ENCODE measurements at places on chromosomes 1 and 21.
A peak's percentile ranks its signal among the peaks of the same experiment; 100 is the strongest.

DNA sequence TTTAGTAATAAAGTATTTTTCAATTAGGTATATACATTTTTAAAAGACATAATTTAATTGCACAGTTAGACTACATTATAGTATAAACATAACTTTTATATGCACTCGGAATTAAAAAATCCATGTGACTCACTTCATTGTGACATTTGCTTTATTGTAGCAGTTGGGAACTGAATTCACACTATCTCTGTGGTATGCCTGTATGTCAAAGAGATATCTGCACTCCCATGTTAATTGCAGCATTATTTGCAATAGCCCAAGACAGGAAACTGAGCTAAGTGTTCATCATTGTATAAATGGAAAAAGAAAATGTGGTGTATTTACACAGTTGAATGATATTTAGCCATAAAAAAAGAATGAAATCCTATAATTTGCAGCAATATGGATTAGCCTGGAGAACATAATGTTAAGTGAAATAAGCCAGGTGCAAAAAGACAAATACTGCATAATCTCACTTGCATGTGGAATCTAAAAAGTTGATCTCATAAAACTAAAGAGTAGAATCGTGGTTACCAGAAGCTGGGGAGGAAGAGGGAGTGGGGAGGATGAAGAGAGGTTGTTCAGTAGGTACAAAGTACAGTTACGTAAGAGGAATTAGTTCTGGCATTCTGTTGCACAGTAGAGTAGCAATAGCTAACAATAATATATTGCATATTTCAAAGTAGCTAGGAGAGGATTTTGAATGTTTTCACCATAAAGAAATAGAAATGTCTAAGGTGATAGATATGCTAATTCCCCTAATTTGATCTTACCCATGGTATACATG lies 64.8 kb downstream of the DPT start:
- no peak for DNase-seq

- DNase-seq, result no peak
Measured at GRCh38 chr1:24727501-24728216, 17.6 kb upstream of the CLIC4 start.

DNA sequence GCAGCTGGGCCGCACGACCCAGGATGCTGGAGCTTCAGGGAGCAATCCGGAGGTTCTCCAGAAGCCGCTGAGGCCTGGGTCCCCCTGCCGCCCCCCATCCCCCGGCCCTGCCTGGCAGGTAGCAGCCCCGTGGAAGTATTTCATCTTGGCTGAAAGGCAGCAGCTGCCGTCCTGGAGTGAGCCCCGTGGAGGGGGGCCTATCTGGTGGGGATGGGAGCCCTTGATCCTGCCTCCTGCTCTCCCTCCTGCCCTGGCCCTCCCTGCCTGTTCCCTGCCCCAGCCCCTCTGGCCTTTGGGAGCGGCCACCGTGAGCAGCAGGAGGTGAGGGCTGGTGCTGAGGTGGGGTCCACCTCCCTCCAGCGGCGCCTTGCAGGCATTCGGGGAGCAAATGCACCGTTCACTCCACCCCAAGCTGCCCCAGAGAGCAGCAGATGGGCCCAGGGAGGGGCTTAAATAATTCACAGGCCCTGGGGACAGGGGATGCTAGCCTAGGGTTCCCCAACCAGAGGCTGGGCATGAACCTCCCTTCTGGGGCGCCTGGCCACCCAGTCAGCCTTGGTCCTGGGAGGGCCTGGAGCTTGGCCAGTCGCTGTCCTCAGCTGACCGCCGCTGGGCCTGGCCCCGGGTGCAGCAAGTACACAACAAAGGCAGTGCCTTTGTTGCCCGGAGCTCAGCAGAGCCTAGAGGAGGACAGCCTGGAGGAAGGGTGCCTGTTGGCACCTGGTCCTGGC lies 23.7 kb upstream of the PLCH2 start:
- DNase-seq, result peak; percentile 72

DNA sequence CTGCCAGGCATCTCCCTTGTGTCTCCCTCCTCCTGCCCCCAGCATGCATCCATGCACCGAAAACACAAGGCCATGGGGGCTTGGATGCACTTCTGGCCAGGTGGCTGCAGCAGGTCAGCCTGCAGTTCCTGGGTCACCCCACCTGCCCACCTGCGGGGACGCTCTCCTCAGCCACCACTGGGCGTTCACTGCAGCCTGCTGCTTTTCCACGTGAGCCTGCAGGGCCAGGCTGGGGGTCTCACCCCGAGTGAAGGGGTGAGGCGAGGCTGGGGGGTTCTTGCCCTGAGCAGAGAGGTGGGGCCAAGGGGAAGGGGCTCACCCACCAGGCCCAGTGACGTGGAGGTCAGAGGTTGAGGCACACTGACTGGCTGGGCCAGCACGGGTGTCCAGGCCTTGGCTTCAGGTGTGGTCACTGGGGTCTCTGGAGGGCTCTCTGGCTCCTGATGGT lies 64.6 kb downstream of the WNT9A start:
- DNase-seq, result no peak

GRCh38 chr1:221172841-221173240 lies 293.6 kb downstream of the HLX start:
- no peak for DNase-seq

- DNase-seq, result no peak
Measured at GRCh38 chr1:117825414-117825813, 104.0 kb downstream of the GDAP2 start.

- DNase-seq, result no peak
Measured at GRCh38 chr1:67816095-67816475, 17.2 kb downstream of the GNG12 start.

DNA sequence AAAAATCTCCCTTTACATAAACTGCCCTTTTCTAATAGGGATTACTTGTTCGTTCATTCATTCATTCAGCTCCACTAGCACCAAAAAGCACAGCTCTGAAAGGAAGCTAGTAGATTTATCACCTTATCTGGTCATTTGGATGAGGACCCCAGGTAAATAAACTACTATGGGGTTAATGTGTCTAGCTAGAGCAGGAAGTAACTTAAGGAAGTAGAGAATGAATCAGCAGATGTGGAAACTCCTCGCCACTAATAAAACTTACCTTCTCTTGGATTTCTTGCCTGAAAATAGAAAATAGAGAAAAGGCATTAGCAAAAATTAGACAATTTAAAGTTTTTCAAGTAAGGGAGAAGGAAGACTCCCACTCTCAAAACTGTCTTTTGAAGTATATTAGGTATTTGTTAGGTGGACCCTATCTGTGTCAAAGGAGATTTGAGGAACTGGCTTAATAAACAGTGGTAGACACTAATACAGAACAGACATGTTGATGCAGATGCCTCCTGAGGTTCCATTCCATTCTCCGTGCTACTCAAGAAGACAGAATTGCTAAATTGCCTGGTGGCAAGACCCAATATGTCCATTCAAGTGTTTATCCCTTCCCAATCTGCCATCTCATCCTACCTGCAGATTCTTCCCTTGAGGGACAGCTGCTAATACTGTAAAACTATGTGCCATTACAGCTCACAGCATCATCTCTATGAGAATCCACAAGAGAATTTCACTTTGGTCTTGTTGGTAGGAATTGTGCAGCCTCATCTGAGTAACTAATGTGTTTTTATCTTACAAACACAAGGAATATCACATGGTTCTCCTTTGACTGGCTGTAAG lies 14.9 kb downstream of the SELL start:
- DNase-seq, result no peak

- DNase-seq, result peak; percentile 55
Measured at GRCh38 chr21:40686526-40686925, 160.4 kb downstream of the DSCAM start.
